Kasumi-1 (cell line): ENCODE measurements at places on chromosomes 5 and 9.

DNA sequence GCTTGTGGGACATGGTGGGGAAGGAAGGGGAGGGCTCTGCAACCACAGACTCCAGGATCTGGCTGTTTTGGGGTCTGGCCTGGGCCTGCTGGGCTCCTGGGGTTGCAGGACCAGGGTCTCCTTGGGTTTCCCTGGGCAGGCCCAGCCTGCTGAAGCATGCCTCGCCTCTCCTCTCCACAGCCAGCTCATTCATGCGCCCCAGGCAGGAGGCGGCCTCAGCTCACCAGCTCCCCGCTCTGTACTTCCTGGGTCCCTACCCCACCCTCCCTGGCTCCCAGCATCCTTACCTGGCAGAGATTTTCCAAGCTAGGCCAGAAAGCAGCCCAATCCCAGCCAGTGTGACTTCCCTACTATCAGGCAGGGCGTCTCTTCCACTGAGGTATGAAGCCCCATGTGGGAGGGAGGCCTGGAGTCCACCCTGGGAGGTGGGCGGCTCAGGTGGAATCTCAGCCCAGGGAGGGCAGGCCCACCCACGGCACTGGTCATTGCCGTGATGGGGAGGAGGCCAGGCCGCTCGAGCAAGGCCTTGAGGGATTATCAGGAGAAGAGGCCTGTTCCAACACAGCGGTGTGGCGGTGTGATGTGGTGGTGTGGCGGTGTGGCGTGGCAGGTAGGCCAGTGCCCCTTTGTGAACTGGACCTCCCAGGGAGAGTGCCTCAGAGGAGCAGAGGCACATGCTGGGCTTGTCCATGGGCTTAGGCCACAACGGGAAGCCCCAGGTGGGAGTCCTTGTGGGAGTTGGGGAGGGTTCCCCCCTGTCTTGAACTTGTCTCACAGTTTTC, 103.4 kb downstream of the DAB2IP start:
- DNase-seq = no peak

DNA sequence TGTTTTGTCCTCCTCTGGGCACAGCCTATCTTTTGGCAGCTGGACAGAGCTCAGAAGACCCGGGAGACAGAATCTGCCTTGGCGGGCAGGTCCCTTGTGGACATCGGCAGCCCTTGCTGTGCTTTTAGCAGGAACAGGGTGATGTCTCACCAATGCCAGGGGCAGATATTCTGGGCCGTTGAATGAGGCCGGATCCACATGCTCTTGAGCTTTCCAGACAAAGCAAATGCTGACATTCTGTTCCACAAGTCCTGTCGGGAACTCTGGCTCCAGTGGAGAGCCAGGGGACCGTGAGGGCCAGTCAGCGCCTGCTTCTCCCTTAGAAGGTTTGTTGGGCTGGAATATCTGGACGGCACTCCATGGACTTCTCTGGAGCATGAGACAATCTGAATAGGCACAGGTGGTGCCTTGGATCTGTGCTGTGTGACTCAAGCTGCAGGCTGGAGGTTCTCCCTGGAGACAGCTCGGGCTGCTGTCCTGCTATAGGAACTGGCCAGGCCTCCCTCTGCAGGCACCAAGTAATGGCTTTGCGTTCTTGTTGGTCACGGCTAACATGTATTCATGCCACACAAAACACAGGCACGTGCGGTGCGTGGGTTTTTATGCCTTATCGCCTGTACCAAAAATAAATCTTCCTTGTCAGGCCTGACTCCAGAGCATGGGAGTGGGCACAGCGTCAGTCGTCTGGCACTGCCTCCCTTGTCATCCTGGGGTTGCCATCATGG, 80.3 kb downstream of the GADD45G start:
- DNase-seq = no peak

- DNase-seq = peak; percentile 18
Observed at GRCh38 chr5:179906795-179907555, 722 bp downstream of the TBC1D9B start.

DNA sequence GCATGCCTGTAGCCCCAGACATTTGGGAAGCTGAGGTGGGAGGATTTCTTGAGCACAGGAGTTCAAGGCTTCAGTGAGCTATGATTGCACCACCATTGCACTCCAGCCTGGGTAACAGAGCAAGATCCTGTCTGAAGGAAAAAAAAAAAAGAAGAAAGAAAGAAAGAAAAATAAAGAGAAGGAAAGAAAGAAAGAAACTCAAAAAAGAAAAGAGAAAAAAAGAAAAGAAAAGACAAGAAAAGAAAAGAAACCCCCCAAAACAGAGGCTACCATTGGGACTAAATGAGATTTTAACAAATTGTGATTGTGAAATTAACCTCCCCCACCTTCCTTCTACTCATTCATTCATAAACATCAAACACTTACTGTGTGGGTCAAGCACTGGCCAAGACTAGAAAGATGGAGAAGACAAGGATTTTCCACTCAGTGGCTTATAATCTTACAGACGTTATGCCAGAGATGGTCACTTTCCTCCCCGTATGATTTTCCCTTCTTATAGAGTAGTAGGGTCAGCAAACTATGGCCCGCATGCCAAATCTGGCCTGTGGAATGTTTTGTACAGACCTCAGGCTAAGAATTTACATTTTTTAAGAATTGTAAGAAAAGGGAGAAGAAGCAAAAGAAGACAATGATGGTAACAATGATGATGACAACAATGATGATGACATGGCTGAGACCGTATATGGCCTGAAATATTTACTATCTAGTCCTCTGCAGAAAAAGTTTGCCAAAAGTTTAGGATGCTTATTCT, 1.1 kb upstream of the FYB1 start:
- no peak for DNase-seq

DNA sequence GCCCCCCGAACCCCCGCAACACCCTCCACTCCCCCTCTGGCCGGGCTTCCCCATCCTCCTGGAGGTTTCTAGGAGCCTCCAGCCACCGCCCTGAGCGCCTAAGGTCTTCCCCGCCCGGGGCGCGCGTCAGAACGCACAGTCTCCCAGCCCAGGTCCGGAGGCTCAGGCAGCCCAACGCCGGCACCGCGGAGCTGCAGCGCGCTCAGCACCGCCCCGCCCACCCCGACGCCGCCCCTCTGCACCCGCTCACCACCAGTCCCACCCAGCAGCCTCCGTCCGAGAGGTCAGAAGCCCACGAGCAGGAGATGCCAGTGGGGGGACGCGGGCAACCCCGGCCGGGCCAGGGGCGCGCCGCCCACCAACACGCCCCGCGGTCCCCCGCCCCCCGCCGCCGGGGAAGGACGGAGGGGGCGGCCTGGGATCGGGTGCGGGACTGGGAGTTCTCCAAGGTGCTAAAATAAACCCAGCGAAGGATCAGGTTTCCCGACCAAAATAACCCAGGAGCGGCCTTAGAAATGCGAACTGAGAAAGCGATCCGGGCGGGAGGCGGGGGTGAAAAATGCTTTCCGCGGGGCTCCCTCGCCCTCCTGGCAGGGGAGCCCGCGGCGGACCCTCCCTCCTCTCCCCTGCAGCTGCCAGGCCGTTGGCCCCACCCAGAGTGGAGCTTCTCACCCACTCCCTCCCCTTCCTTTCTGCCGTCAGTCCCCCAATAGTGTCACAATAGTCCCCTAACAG, 6.5 kb upstream of the FAM78A start:
- DNase-seq = peak; percentile 50

GRCh38 chr5:28269978-28270377, 1231.6 kb upstream of the CDH9 start:
- no peak for DNase-seq

DNA sequence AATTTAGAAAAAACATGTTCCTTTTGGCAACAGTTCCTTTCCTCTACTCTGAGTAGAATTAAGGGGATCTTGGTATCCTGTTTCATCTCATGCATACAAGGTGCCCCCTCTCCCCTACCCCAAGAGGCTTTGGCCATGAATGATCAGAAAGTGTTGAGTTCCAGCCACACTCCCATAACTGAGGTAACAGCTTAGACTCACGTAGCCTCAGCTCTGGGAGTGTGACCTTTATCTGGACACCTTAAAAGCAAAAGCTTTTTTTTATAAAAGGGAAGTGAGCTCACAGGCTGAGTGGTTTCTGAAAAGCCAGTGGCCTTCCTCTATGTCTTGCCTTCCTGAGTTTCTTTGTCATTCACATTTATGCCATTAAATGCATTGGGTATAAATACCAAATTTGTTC, 900 bp upstream of the HAVCR2 start:
- DNase-seq = peak; percentile 49

- no peak for DNase-seq
Observed at GRCh38 chr5:40220260-40220659, 459.5 kb upstream of the PTGER4 start.

GRCh38 chr9:124228516-124228915, 29.2 kb upstream of the NEK6 start:
- no peak for DNase-seq

DNA sequence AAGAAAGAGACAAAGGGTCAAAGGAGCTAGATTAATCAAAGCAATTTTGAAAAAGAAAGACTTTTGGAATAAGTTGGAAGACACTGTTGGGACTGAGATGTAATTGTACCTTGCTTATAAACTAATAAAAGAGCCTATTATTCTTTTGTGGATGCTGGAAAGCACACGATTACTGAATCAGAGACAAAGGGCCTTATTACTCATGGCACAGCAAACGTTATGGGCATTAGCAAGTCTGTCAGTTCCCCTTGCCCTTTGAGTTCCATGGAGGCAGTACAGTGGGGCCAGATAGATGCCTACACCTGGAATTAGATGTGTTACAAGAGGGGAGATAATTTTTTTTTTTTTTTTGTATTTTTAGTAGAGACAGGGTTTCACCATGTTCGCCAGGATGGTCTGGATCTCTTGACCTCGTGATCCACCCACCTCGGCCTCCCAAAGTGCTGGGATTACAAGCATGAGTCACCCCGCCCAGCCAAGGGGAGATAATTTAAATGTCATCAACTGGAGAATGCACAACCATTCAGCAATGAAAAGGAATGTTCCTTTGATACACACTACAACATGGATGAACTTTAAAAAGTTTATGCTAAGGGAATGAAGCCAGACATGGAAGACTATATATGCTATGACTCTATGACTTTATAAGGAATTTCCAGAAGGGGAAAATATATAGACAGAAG, 128.9 kb downstream of the STARD4 start:
- DNase-seq = no peak

DNA sequence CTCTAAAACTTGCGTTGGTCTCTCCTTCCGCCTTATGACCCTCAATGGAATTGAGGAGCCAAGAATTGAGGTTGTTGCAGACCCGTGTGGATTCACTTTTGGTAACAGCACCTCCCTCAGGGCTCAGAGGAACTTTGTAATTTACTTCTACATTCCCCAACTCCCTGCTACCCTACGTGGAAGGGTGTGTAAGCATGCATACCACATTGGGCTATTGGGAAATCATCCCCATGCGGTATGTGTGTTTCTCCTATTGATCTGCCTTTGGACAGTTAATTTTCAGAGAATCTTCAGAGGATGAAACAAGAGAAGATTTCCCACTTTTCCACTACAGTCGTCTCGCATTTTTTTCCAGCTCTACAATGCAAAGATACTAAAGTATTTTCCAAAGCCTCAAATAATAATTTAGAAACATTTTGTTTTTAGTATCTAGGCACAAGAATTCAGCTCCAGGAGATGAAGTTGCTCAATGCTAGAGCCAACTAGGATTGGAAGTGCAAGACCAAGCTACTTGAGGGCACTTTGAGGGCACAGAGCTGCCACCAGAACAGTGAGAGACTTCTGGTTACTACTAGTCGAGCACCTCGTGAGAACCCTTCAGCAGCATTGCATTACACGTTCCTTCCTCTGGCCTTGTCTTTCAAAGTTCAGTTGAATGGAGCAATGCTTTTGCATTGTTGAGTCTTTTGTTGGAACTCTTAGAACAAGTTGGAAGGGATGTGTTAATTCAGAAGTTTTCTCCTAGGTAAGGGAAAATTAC, 3.4 kb downstream of the C1QTNF3 start:
- DNase-seq = no peak

GRCh38 chr5:86979811-86980411, 287.8 kb upstream of the RASA1 start:
- DNase-seq = peak; percentile 80

DNA sequence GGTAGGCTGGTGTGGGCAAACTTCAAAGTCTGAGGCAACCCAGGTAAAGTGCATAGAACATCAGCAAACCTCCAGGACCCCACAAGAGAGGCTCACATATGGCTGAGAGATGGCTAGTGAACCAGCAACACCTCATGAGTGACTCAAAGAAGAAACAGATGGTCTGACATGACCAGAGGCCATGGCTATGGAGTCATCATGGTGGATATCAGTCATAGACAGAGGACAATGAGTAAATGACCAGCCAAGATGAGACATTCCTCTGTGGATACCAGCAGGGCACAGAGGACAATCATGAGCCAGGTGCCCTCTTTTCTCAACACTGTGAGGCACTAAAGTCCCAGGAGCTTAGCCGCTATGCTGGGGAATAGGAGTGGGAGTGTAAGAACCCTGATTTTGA, 180.8 kb downstream of the RASEF start:
- DNase-seq = no peak

DNA sequence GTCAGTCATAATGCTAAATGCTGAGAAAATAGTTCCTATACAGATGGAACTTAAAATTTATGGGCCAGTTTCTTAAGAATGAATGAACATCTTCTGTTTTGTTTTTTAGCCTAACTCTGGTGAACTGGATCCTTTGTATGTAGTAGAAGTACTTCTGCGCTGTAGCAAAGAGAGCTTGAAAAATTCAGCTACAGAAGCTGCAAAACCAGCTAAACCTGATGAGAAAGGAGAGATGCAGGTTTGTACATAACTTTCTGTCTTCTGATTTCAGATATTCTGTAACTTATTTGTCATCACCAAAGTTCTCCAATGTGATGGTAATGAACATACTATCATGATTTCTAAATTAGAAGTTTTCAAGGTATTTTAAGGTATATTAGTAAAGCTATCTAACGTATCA, 80.1 kb downstream of the MTREX start:
- DNase-seq = no peak

- DNase-seq = peak; percentile 45
Observed at GRCh38 chr9:75190762-75191161, 102.4 kb downstream of the OSTF1 start.

DNA sequence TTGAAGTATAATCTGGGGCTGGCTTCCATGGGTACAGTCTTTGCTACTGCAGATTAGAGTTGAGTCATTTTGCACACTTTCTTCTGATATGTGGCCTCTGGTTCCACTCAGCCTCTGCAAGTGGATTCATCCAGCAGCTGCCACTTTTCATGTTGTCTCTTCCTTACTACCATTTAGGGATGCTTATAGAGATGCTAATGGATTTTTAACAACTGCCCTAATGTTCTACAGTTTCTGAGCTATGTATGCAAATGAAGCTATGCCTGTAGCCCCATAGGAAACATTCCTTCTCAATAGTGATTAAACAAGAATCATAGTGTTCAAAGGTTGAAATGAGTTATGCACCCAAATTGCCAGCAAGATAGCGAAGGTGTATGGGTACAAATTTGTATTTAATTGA, 456.0 kb upstream of the ITGA1 start:
- no peak for DNase-seq

- DNase-seq = no peak
Observed at GRCh38 chr5:135387629-135387960, 11.4 kb downstream of the MACROH2A1 start.

GRCh38 chr5:156019571-156020180, 307.3 kb upstream of the SGCD start:
- DNase-seq = no peak

DNA sequence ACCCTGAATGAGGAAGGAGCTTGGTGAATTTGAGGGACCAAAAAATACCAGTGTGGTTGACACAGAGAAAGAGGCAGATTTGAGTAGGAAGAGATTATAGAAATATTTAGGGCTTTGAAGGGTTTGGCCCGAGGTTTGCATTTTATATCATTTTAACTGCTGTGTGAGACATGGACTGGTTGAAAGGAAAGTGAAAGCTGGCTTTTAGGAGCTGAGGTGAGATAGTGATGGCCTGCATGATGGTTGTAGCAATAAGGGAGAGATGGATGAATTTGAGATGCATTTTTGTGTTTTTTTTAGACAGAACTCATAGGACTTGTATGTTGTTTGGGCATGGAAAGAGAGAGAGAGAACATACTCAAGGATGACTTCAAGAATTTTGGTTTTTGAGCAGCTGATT, 21.7 kb downstream of the FER start:
- DNase-seq = no peak
